ENCODE measurements at places on chromosomes 12 and 14.

- no peak for DNase-seq
These were observed 621.9 kb downstream of the LRFN5 start for GRCh38 chr14:42228611-42229010.

GRCh38 chr14:61145034-61145902 lies 135.9 kb downstream of the TMEM30B start:
- DNase-seq = peak; percentile 76

DNA sequence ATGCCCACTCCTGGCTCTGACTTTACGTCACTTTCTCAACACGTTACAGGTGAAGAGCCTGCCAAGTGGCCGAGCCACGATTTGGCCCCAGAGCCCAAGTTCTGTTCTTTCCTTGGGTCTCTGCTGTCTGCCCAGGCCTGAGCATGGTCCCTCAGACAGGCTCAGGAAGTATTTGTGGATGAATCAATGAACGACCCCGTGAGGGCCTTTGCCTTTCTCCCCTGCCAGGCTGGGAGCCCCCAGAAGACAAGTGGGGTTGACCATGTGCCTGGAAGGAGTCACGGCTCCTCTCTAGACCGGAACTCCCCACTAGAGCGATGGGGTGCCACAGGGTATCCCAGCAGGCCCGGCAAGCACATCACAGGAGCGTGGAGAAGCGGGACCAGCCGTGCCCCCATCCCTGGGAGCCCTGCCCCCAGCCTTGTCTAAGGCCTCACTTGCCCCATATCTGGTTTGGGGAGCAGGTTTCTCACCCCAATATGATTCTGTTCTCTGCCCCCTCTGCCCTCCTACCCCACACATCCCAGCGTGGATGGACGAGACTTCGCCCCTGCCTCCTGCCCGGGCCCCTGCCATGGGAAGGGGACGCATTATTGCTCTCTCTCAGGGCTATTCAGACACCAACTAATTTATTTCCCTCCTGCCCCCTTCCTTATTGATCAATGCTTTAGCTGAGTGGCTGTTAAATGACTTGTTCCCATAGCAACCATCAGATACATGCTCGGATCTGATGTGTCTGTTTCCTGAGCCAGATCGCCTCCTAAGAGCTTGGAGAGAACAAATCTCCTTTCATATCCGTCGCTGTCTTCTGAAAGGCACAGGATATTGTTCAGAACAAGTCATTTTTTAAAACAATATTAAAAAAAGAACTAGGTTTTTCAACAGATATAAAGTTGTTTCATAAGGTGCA lies 69.0 kb downstream of the DIO3 start:
- peak; percentile 51 for DNase-seq

GRCh38 chr12:24915501-24915900 lies 33.4 kb downstream of the BCAT1 start:
- DNase-seq = peak; percentile 68

- DNase-seq = peak; percentile 55
These were observed 700 bp downstream of the KCNJ8 start for GRCh38 chr12:21773806-21774205.

- DNase-seq = peak; percentile 83
These were observed at the start of gene LRP1 for GRCh38 chr12:57127726-57128518. LRP1 (plus strand) TSS chr12:57128483; CDS start chr12:57128965, 482 bp downstream.

- DNase-seq = no peak
These were observed 74.1 kb downstream of the MIA2 start for GRCh38 chr14:39307815-39308214.

- no peak for DNase-seq
These were observed 29.5 kb upstream of the EML1 start for GRCh38 chr14:99763527-99764221.

- DNase-seq = no peak
These were observed 13.8 kb downstream of the GXYLT1 start for GRCh38 chr12:42130672-42131402.

- no peak for DNase-seq
These were observed 1.3 kb downstream of the RASSF3 start for GRCh38 chr12:64611341-64612284.

DNA sequence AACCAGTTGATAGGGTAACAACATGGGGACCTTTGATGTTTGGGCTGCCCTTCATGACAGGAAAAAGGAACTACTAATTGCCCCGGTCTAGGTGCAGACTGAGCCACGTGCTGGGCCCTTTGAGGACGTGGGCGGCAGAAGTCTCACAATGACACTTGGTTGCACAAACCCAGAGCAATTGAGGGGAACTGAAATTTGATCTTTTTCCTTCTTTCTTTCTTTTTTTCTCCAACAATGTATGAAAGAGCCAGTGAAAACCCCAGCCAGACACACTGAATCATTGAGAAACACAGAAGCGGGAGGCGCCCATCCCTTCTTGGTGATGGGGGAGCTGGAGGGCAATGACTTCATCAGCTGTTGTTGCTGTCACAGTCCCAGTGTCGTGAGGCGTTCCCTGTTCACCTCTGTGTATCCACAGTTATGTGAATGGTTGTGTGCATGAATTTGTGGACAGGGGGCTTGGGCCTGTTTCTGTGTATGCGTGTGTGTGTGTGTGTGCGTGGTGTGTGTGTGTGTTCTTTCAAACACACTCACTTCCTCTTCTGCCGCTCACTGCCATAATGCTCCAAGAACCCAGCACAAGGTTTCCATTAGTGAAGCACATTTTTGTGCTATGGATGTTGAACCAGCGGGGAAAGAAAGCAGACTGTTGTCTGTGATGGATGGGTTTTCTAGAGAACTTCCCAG lies 137.5 kb upstream of the CCND2 start:
- no peak for DNase-seq

DNA sequence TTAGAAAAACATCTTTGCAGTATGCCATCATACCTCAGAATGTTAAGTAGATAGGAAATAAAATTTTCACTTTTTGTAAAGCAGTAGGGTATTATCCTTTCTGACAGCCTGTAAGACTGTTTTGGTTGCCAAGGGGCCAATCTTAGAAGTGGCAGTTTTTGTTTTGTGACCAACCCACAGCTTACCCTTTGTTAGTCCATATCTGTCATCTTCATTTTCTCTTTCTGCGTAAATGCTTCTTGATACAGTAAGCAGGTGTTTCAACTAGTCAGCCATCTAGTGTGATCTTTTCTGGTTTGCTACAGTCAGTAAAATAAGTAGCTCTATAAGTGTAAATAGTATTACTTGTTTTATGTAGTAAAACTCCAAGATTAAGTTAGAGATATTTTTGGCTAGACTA lies 8.8 kb downstream of the PPM1A start:
- DNase-seq = no peak

DNA sequence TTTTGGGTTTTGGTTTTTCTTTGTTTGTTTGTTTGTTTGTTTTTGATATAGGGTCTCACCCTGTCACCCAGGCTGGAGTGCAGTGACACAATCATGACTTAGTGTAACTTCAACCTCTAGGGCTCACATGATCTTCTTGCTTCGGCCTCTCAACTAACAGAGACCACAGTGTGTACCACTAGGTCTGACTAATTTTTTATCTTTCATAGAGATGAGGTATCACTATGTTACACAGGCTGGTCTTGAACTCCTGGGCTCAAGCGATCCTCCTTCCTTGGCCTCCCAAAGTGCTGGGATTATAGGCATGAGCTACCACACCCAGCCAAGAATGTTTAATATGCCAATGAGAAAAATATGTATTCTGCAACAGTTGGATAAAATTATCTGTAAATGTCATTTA lies 29.6 kb upstream of the USP15 start:
- no peak for DNase-seq

GRCh38 chr14:22739423-22739822 lies 27.1 kb upstream of the OXA1L start:
- DNase-seq = no peak

- DNase-seq = no peak
These were observed 3.4 kb downstream of the RMST start for GRCh38 chr12:97466000-97466399.

GRCh38 chr14:57870686-57871457 lies 5.0 kb upstream of the SLC35F4 start:
- no peak for DNase-seq

- DNase-seq = no peak
These were observed 62.8 kb downstream of the TMCC3 start for GRCh38 chr12:94587266-94588241.

DNA sequence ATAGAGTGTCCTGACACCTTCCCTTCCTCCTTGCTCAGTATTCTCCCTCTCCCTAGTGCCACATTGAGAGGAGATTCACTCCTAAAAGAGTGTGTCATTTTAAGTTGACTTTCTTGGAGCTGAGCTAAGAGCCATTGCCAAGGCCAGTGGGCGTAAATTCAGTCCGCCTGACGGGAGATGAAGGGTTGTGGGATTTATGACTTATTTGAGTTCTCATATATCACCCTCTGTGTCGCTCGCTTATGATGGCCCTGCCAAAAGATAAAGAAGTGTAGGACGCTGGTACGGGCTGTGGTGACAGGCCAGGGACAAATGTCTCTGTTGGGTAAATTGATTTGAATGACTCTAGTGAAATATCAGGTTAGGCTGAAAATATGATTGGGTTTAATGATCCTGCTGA lies 867.4 kb downstream of the NRXN3 start:
- DNase-seq = no peak

- DNase-seq = no peak
These were observed 370.2 kb upstream of the SFSWAP start for GRCh38 chr12:131340616-131341210.

DNA sequence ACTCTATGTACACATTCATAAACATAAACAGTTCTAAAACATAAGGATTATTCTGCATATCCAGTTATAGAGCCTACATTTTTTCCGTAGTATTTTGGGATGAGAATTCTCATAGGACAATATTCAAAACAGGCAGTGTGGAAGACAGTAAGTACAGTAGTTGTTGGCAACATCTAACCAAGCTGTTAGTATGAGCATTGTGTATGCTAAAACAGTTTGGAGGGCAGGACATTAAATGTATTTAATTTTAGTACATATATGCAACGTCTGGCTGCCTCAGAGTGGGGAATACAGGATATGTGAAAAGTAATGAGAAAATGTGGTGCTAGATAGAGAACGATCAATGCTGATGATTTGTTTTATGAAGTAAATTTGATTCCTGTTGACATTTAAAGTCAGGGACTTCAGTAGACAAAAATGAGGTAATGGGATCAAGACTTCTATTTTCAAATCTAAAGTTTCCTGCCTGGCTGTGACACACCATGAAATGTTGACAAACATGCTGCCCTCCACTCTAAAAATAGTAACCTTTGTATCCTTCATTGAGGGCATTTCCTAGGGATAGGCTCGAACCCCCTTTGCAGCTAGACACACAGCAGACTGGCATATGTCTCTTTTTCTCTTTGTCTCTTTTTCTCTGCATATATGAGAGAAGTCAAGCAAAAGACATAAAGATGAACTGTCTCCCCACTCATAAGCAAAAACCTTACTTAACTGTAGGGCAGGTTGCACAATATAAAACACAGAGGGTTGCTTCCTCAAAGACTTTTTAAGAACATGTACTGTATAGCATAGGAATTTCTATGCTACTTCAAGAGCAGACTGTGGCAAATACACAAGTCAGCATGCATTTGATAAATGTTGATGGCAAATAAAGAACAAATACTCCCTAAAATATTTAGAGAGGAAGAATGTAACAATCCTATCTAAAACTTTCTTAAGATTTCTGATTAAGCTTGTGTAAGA lies 75.5 kb upstream of the GTF2A1 start:
- DNase-seq = no peak

GRCh38 chr14:50044042-50044651 lies 72.2 kb downstream of the VCPKMT start:
- no peak for DNase-seq

- DNase-seq = peak; percentile 80
These were observed 134.7 kb upstream of the SCAF11 start for GRCh38 chr12:46124848-46125619.

- DNase-seq = no peak
These were observed 11.7 kb upstream of the CREBL2 start for GRCh38 chr12:12599750-12600643.

- no peak for DNase-seq
These were observed 10.3 kb downstream of the ZFYVE21 start for GRCh38 chr14:103725739-103726395.

GRCh38 chr12:111269718-111270117 lies 99.2 kb downstream of the PHETA1 start:
- DNase-seq = peak; percentile 55

- peak; percentile 48 for DNase-seq
These were observed 3.8 kb downstream of the BCDIN3D start for GRCh38 chr12:49838973-49839633.

GRCh38 chr14:28690029-28690692 lies 76.4 kb upstream of the FOXG1 start:
- DNase-seq = no peak

DNA sequence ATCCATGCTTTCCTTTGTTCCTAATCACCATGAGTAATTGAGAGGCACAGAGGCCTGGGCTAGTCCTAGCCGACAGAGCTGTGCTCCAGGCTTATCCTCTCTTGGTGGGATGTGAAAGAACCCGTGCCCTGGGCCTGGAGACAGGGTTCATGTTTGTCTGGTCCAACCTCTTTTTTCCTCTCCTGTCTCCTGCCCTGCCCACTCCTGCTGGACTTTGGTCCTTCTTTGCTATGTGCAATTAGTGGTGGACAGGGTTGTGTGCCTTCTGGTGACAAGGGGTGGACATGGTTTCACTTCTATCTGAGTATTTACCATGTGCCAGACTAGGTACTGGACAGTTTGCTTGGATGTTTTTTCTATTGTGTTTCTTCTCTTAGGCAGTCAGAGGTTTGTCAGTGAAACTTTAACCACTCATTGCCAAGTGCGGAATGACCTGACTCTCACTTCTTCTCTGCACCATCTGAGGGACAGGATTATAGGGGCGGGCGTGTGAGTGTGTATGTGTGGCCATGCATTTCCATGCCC lies 126.1 kb downstream of the SMOC1 start:
- no peak for DNase-seq

- DNase-seq = no peak
These were observed 211.9 kb downstream of the TTC8 start for GRCh38 chr14:89036371-89036770.

GRCh38 chr14:58724206-58724605 lies 86.4 kb downstream of the DACT1 start:
- DNase-seq = no peak

GRCh38 chr12:32483499-32483898 lies 84.1 kb downstream of the FGD4 start:
- DNase-seq = no peak

DNA sequence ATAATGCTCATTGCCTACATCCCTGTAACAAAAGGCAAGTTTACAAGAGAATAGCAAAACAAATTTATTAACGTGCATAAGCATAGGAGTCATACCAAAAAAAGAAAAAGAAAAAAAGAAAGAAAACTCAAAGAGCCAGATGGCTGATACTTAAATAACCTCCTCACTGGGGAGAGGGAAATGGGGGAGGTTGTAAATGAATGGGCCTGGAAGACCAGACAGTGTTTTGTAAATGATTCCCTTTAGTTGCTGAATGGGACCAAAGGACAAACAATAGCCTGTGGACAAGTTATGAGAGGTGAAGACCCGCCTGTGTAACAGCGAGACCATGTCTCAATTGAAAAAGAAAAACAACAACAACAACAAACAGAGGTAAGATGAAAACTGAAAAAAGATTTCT lies 35.3 kb downstream of the CAPS2 start:
- no peak for DNase-seq

GRCh38 chr12:109558374-109559199 lies 14.7 kb downstream of the MMAB start:
- DNase-seq = no peak

DNA sequence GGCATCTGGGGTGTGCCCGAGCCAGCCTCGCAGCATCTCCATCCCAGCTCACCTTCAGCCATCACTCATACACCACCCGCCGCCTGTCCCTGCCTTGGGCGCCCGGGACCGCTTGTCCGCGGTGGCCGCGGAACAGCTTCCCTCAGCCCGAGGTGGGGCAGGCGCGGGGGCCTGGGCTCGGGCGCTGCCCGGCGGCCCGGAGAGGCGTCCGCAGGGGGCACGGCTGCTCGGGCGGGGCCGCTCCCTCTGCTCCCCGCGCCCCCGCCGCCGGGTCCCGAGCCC lies 430 bp downstream of the SLC41A2 start:
- DNase-seq = peak; percentile 32

- DNase-seq = no peak
These were observed 42.6 kb upstream of the KRR1 start for GRCh38 chr12:75553836-75554555.
